ENCODE measurements at places on chromosomes 6 and 20.

DNA sequence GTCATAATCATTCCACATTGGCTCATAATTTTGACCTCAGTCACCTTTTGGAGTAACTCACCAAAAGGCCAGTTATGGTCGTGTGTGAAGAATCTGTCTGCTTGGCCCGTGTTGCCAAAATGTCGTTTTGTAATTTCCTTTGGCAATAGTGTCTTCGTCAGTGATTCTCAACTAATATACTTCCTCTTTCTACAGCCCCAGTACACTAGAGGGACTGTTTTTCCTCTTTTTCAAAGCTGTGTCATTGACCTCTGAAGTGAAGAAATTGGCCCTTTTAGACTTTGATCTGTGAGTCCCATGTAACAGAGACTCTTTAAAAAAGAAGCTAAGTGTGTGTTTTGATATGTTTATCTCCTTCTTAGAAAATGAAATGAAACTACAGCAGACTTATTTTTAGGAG is 5.2 kb downstream of the FOXO3 start:
- DNase-seq: no peak

- no peak for DNase-seq
These were observed 58.5 kb downstream of the SUN5 start for GRCh38 chr20:32945710-32946221.

GRCh38 chr6:36110863-36111262 is 19.4 kb upstream of the MAPK13 start:
- DNase-seq: no peak

DNA sequence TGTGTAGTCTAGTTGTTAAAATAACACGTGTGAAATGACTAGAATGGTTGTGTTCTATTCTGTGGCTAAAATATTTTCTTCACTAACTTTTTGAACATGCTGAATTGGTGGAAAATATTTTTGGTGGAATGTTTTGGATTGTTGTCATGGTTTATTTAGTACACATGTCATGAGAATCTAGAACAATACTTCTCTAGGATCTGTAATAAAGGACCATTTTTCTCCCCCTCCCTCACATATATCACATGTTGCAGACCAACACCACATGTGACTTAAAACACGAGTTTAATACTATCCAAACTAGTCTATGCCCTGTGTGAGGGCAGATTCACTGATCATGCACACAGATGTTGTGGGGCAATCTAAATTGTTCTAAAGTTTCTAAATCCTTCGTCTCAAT is 29.2 kb downstream of the FIG4 start:
- no peak for DNase-seq

- no peak for DNase-seq
These were observed 225.6 kb upstream of the FLRT3 start for GRCh38 chr20:14562981-14563380.

- DNase-seq: no peak
These were observed 1225.9 kb upstream of the MAP3K7 start for GRCh38 chr6:91812596-91813274.

DNA sequence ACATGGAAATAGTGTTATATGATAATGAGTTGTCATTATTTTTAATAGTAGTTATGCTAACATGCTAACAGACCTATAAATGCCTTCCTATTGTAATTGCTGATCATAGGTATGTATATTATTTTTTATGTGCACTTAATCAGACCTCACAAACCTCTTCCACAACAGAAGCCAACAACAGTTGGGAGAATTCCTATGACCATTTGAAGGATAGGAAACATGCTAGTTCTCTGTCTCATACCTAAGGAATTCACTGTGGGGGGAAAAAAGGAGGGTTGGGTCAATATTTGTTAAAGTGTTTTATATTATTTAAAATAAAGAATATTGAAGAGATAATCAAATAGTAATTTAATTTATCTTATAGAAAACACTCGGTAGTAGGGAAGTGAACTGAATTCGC is 990.9 kb downstream of the EPHA7 start:
- no peak for DNase-seq

- no peak for DNase-seq
These were observed 34.5 kb downstream of the DLGAP4 start for GRCh38 chr20:36340593-36340990.

DNA sequence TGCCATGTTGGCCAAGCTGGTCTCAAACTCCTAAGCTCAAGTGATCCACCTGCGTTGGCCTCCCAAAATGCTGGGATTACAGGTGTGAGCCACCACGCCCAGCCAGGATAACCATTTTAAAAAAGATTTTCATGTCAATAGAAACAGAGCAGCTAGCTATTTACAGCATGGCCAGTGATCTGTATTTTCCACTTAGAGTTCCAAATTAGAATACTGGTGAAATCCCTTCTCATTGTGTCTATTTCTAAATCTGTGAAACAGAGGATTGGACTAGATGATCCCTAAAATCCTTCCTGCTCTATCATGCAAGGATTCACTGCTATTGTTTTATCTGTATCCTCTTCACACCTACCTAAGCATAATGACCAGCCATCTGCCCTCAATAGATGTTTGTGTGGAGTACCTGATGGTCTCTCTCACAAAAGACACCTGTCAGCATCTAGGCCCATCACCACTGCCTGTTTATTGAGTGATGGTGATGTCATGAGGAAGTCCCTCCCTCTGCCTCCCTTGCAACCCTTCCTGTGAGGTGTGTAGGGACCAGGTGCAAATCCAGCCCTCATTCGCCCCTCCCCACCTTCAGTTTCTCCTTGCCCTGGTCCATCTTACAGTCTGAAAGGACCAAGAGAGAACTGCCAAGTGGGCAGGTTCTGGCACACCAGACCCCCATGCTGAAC is 26.5 kb upstream of the SMIM29 start:
- no peak for DNase-seq

DNA sequence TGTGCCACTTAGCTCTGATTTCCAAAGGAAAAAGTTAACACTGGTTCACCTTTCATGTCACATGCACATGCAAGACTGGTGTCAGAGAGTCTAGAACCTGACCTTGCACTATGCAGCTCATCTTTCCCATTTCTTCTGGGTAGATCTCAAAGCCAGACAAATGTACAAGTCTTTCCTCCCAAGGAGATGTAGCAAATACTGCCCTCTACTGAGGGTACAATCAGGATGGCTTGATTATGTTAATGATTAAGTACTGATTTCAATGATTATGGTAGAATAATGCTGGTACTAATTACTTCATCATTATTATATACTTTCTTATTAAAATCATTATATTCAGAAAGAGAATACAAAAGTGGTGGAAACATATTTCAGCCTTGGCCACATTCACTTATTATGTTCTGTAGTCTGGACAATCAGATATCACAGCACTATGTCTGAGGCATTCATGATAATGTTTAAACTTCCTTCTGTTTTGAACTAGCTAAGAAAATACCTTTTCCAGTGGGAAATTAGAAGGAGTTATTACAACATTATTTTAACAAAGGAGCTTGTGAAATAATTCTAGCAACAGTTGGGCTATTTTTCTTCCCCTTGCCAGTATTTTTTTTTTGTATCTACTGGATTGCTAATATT is 68.5 kb upstream of the FOXO3 start:
- DNase-seq: no peak

GRCh38 chr6:75246386-75246785 is 2.8 kb upstream of the COX7A2 start:
- no peak for DNase-seq

DNA sequence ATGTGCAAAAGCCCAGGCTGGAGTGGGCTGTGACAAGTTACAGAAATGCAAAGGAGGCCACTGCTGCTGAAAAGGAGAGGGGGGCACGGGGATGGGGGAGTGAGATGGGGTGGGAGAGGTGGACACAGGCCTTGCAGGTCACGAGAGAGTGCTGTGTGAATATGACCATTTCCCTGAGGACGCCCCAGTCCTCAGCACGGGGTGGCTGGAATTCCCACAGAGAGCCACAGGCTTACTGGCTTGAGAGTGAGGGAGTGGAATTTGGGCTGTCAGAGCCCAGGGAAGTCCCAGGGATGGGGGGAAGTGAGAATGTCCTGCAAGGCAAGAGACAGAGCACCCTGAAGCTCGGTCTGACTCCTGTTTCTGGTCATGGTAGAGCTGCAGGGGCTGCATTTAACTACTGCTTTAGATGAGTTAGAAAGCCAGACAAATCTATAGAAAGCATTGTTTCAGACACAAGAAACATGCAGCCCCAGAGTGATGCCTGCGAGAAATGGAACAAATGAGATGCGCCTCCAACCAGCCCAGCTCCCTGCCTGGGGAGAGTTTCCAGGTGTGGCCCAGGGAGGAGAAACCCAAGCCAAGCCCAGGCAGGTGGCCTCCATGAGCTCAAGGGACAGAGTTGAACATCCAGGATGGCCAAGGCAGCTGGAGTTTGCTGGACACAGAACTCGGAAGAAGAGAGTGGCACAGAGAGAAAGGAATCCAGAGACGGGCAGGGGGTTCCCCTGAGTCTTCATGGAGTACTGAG is 30.5 kb downstream of the NPEPL1 start:
- DNase-seq: no peak

- DNase-seq: no peak
These were observed 12.5 kb upstream of the R3HDML start for GRCh38 chr20:44324343-44324742.

DNA sequence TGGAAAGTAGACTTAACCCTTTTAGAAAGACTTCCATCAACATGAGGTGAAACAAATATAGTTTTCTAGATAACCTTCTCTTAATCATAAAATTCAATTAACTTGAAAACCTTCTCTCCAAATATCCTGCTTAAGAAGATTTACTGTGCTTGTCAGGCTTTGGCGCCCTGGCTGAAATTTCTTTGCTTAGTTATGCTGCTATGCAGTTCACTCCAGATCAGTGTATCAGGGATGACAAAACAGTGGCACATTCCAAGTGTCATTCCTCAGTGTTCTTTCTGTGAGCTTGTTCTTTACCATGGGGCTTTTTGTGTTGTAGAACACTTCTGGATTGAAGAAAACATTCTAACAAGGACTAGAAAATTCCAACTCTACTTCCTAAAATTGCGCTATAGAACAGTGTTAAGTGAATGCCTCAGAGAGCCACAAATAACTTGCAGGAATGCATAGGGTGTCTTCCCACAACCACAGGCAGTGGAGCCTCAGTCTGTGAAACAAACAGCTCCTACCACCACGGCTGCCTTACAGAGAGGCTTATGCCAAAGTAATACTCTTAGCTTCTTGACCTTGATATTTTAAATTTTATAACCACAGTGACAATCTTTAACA is 443.6 kb downstream of the CDC5L start:
- no peak for DNase-seq

DNA sequence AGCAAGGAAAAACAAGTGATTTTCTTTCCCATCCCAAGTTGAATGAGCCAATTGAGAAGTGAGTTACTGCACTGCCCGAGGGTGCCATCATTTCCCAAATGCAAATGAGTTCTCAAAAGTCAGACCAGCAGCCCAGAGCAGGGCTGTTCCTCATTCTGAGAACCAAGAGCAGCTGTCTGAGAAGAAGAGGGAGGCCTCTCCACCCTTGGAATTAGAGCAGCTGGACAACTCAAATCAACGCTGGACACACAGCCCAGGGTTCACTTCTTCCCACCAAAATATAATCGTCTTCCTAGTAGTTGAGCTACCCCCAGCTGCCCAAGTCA is 4.6 kb upstream of the PREX1 start:
- DNase-seq: no peak

DNA sequence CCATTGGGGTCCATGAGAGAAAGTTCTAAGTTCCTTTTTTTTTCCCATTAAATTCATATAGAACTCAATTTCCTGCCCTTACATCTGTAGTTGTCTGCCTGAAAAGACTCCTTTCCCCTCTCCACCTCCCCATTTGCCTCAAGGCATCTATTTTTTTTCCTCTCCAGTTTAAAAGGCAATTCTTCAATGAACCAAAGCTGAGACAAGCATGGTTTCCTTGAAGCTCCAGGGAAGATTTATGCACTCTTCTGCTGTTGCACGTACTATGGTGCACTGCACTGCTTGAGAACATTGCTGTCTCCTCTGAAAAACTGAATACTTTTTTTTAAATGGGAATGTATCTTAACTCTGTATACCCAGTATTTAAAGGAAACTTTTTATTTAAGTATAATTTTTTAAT is 465.2 kb downstream of the CD83 start:
- DNase-seq: no peak

GRCh38 chr20:58583176-58583575 is 67.9 kb upstream of the STX16 start:
- no peak for DNase-seq

GRCh38 chr6:105539911-105540310 is 137.0 kb upstream of the PREP start:
- no peak for DNase-seq

DNA sequence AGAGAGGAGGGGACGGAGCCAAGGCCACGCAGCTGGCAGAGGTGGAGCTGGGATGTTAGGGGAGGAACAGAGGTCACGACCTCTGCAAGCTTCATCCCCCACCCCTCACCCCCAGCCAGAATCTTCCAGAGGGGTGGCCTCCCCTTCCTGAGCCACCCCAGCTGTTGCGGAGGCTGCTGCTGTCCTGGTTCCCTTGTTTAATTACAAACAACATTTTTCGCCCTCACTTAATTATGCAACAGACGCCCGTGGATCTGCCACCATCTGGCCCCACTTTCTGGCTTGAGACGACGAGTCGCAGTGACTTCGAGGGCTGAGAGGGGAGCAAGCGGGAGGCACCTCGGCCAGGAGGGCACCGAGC is 153.7 kb upstream of the PTPN1 start:
- DNase-seq: no peak
